ENCODE measurements at places on chromosomes 3 and 15.

DNA sequence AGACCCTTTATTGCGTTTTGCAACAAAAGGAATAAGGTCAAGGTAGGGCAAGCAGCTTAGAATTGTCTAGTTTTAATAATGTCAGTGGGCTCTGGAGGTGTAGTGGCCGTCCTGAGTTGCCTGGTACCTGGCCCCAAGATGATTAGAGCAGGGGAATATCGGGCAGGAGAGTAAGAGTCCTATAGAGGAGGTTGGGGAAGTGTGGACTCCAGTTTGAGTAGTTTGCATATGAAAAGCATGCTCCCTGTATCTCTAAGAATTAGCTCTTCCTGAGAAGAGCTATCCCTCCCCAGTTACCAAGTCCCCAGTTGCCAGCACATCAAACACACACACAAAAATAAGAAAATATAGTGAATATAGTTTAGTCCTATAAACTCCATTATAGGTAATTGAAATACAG, 49.2 kb upstream of the ST3GAL6 start:
- no peak for DNase-seq

GRCh38 chr3:189641776-189642175, 10.6 kb downstream of the TP63 start:
- no peak for DNase-seq

DNA sequence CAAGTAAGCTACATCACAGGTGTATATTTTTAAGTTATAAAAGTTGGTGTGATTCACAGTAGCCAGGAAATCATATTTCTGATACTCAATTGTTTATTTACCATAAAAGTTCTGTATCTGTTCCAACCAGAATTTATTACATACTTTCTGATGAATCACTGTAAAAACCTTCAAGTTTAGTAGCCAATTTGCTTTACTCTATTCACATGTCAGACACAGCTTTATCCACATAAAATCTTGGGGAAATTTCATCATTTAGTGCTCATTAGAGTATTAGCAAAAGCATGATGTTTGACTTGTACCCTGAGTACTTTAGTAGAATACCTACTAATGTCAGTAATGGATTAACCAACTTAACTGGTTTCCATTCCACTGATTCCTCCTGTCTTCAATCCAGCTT, 249.8 kb downstream of the POLQ start:
- DNase-seq: no peak

DNA sequence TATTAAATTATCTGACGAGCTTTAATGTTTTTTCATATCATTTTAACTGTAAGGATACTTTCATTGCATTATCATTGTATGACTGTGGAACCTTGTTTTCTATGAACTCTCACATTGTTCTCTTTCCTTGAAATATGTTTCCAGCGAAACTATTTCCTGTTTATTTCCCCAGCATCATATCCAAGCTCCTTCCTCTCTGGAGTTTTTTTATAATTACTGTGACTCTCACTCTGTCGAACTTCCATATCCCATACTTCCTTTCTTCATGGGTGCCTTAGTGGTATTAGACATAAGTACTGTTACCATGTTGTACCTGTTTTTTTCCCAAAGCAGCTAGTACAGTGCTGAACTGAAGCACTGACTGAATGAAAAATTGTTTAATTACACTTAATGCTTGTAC, 373.6 kb upstream of the CNTN3 start:
- no peak for DNase-seq

DNA sequence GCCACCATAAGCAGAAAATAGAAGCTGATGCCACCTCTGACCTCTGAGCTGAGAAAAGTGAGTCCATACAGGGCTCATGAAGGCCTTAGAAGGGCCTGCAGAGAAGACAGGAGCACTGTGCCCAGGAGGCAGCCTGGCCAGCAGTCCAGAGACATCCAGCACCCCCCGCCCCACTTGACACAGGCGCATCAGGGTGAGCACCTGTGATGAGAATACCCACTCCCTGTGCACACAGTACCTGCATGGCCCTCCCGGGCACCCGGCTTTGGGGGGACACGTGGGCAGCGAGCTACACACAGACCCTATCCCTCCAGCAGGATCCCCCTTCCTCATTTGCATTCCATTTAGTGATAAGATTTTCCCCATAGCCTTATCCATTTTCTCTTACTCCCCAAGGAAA, 63.6 kb upstream of the NSMCE3 start:
- no peak for DNase-seq

DNA sequence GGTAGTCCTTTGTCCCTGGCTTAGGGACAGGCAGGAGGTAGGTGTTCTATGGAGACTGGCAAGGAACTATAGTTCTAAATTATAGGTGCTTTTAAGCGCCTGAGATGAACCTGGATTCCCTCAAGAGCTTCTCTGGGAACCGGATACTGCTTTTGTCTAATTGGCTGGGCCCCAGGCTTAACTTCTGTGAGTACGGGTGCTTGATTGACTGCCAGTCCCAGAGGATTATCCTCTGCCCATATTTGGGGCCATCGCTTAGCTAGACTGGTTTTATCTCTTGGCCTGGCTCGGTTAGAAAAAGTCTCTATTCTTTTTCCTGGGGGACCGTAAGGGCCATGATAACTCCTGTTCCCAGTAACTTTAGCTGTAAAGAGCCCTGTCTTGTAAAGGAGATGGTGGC, 339.1 kb downstream of the KCNH8 start:
- DNase-seq: no peak

DNA sequence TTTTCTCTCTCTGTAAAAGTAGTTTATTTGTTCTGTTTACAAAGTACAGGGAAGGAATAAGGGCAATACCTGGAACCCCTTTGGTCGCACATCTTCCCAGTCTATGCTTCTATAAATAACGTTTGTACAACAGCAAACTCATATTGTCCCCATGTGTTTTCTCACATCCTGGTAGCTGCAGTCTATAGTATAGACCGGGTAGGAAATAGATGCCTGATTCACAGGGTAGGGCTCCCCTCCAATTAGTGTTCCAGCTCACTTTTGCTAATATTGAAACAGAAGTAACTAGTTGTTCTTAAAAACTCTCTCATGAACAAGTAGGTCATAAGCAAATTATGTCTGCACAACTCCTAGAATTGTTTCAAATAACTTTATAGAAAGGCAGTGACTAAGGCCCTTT, 17.7 kb downstream of the ATG7 start:
- DNase-seq: no peak

- DNase-seq: peak; percentile 98
Measured at GRCh38 chr3:141237701-141238521, 6.3 kb downstream of the PXYLP1 start.

DNA sequence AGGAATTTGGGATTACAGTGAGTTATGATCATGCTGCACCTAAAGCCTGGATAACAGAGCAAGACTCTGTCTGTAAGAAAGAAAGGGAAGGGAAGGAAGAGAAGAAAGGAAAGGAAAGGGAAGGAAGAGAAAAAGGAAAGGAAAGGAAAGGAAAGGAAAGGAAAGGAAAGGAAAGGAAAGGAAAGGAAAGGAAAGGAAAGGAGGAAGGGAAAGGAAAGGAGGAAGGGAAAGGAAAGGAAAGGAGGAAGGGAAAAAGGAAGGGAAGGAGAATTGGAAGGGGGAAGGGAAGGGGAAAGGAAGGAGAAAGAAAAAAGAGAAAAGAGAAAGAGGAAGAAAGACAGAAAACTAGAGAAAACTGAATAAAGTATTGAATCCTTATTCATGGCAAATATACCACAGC, 359.8 kb downstream of the ULK4 start:
- no peak for DNase-seq

GRCh38 chr15:40891810-40892446, 2.3 kb upstream of the VPS18 start:
- peak; percentile 34 for DNase-seq

GRCh38 chr3:188179006-188179966, 25.3 kb downstream of the LPP start:
- peak; percentile 59 for DNase-seq

DNA sequence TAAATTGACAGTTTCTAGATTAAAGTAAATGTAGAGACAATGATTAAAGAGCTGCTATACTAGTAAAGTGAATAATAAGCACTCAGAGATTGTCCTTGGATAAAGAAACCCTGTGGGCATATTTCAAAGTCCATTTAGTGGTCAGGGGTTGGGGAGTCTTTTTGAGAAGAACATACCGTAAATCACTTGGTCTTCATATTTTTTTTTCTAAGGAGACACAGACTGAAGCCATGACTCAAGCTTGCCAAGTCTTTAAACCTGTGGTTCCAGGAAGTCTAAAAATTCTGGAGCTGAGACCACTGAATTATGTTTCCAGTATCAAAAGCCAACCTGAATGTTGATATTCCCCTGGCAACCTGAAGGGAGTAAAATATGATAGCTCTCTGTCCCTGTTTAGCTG, 171.0 kb downstream of the TPRG1 start:
- no peak for DNase-seq

- no peak for DNase-seq
Measured at GRCh38 chr3:120741837-120742197, 499 bp downstream of the RABL3 start.

DNA sequence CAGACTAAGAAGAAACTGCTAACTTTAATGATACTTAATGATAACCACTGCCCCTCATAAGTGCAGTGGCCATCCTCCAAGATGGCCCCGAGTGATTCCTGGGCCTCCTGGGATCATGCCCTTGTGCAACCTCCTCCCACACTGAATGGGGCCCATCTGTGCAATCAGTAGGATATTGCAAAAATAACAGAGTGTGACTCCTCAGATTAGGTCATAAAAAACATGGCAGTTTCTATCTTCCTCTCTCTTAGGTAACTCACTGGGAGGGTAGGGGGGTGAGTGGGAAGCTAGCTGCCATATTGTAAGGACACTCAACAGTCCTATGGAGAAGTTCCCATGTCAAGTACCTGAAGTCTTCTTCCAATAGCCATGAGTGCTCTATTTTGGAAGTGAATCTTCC, 173.0 kb downstream of the SHQ1 start:
- DNase-seq: no peak

DNA sequence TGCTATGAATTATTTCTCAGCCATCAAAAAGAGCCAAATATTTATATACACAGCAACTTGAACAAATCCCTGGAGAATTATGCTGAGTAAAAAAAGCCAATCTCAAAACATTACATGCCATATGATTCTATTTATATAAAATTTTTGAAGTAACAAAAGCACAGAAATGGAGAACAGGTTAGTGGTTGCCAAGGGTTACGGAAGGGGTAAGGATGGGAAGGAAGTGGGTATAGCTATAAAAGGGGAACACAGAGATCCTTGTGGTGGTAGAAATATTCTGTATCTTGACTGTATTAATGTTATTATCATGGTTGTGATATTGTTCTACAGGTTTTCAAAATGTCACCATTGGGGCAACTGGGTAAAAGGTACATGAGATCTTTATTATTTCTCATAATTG, 62.3 kb upstream of the ASB14 start:
- no peak for DNase-seq

DNA sequence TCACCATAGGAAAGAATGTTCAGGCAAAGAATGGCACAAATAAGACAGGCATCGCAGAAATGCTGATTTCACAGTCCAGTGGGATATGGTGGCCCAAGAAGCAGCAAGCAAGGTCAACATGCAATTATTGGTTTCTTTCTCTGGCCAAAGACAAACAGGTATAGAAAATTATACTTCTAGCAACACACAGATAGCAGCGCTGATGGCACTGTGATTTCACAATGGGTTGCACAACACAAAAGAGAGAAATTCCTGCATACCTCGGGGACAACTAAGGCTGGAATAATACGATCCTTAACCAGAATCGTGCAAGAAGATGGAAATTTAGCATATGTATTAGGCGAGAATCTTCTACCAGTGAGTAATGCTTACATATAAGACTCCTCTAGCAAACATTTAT, 76.3 kb upstream of the NR2F2 start:
- no peak for DNase-seq

DNA sequence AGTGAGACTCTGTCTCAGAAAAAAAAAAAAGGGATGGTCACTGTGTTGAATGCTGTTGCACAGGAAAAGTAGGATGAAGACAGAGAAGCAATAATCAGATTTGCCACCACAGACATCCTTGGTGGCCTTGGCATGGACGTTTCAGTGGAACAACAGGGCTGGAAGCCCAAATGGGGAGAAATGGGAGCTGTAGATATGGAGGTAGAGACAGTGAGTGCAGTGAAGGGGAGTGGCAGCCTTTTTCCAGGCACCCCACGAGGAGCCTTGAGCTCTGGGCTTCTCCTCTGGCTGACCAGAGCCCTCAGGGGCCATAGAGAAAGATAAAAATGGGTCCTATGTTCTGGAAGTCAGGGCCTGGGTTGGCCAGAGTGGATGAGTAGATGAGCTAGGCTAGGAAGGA, 12.3 kb upstream of the DOCK3 start:
- DNase-seq: no peak

- DNase-seq: no peak
Measured at GRCh38 chr15:86754846-86755245, 675.2 kb downstream of the AGBL1 start.

Measured in NCI-H1092 treated with DMSO at 0.1 percent for 48 hours (cell line).